T-helper 2 cell treated with Interferon-gamma antibody and Interleukin-4, amounts not matched to agents 5 μg/mL and 100 μg/mL, for 36 hours (primary cell): ENCODE measurements at places on chromosomes 2 and 18.

GRCh38 chr2:203432811-203433210 lies 102.3 kb downstream of the RAPH1 start:
- no peak for DNase-seq

- DNase-seq = no peak
Measured at GRCh38 chr2:64605026-64605471, 48.7 kb downstream of the SERTAD2 start.

DNA sequence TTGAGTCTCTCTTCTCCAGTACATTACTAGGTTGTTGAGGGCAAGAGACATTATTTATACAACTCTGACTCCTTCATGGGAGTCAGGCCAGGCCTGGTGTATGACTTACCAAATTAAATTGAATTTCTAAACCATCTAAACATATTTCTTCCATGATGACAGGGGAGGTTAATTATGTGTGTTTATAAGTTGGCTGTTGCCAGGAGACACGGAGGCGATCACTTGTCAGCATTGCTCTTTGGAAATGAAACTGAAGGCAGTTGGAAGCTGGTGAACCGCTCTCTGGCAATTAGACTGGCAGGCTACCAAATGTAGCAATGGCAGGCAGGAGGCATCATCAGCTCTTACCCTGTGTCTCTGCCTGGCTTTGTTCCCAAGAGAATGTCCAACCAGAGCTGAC lies 241.4 kb downstream of the KCNS3 start:
- DNase-seq = no peak

GRCh38 chr2:27583390-27583915 lies 611 bp downstream of the ZNF512 start:
- DNase-seq = no peak

DNA sequence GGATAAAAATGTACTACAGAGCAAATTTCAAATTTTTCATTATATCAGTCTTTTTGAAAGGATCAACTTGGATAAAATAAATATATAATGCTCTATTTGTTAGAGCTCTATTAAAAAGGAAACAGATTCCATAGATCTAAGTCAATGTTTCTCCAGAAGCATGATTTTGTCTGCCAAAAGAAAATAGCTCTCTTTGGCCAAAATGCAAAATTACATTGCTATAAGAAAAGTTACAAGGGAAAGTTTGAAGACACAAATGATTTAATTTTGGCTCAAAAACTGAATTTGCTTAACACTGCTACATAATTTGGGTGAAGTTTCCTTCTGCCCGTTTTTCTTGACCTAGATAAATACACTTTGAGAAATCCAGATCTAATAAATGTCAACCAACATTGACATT lies 15.7 kb downstream of the C2orf69 start:
- no peak for DNase-seq

GRCh38 chr2:37634914-37635503 lies 36.4 kb downstream of the CDC42EP3 start:
- no peak for DNase-seq

- no peak for DNase-seq
Measured at GRCh38 chr2:98801921-98802321, 71.0 kb upstream of the MGAT4A start.

- DNase-seq = no peak
Measured at GRCh38 chr2:158953926-158954763, 14.3 kb upstream of the TANC1 start.

GRCh38 chr2:127170021-127170420 lies 50.1 kb downstream of the CYP27C1 start:
- DNase-seq = no peak

- DNase-seq = no peak
Measured at GRCh38 chr2:209095432-209095831, 328.4 kb upstream of the MAP2 start.

- DNase-seq = no peak
Measured at GRCh38 chr2:148971547-148971946, 67.0 kb upstream of the LYPD6B start.

DNA sequence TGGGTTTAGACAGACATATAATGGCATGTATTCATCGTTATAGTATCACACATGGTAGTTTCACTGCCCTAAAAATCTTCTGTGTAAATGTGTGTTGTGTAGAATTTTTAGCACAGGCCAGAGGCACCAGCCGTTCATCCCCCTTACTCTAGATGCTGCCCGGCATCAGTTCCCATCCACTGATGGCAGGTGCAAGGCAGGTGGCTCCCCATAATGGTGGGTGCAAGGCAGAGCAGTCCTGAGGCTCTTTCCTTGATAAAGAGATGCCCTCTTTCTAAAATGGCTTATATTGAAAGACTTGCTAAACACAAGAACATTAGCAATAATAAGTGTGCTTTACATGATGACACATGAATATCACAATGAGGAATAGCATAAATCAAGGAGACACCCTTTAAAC lies 508.5 kb downstream of the EPHA4 start:
- DNase-seq = no peak

- no peak for DNase-seq
Measured at GRCh38 chr2:98242003-98242402, 104.3 kb upstream of the CNGA3 start.

- no peak for DNase-seq
Measured at GRCh38 chr2:156322686-156323231, 9.8 kb downstream of the NR4A2 start.

DNA sequence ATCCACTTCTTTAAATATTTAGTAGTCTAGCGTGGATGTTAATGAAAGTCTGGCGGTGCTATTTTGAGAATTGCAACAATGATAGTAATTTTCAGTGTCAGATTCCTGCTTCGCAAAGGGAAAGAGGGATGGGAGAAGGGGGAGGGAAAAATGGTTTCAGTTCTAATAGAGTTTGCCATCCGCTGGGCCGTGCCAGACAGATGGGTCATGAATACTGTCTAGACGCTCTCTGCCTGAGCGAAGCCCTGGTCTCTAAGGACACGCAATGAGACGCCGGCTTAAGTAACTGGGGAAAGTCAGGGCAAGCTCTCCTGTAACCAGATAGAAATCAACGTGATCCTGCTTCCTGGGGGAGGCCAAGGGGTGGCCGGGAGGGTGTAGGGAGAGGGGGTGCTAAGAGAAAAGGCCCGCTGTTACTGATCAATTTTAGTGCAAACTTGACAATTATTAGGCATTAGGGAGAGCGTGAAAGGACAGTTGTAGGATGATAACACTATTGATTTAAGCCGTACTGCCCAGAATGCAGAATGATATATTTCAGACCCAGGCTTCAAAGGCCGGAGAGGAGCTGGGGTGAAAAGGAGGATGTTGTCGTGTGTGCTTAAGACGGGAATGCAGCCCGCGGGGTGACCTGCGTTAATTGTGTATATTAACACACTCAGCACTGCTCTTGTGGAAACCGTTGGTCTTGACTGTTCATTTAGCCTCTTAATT lies 229.2 kb downstream of the LDLRAD4 start:
- no peak for DNase-seq

GRCh38 chr2:28035163-28035690 lies 144.7 kb downstream of the BABAM2 start:
- no peak for DNase-seq
